ENCODE measurements at places on chromosomes 13 and 19.

DNA sequence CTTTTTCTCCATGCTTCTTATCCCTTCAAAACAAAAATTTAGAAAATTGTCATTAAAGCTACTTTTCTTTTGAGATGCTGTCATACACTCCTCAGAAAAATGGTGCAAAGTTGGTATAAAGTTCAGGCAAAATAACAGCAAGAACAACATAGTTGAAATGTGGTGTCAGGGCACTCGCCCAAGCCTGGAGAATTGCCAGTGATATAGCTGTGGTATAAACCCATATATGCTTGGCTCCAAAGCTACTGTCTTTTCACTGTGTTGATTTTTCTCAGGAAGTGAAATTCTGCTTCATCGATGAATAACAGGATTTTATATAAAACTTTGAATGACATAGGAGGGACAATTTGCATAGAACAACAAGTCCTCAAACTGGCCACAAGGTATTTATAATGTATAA, 2532.9 kb downstream of the PCDH9 start:
- DNase-seq, result no peak

- DNase-seq, result no peak
Observed at GRCh38 chr13:111948811-111949210, 118.1 kb upstream of the SOX1 start.

DNA sequence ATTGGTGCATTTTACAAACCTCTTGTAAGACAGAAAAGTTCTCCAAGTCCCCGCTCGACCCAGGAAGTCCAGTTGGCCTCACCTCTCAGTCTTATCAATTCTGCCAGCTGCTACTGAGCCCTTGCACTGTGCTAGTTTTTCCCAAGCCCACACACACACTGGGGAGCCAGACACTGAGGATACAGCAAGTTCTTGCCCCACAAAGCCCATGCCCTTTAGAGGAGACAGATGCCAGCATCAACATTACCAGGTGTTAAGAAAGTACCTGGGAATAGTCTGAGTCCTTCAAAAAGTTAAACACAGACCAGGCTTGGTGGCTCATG, 175.0 kb downstream of the PTPRS start:
- no peak for DNase-seq

DNA sequence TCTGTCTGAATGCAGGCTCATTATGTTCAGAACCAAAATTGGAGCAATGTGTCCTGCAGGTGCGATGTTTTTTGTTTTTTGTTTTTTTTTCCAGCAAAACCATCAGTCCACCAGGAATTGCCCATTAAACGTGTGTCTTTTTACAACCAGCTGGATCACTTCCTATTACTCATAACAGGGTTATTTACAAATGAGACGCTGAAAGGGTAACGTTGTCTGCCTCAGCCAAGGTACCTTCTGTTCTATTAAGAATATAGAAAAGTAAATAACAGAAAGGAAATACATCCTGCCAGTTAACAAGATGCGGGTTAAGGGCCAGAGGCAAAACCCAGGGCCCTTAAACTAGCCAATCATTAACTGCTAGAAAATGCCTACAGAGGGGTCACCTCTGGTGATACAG, 590.4 kb downstream of the TBC1D4 start:
- DNase-seq, result no peak

GRCh38 chr13:94599877-94600276, 1.8 kb upstream of the GPR180 start:
- no peak for DNase-seq

DNA sequence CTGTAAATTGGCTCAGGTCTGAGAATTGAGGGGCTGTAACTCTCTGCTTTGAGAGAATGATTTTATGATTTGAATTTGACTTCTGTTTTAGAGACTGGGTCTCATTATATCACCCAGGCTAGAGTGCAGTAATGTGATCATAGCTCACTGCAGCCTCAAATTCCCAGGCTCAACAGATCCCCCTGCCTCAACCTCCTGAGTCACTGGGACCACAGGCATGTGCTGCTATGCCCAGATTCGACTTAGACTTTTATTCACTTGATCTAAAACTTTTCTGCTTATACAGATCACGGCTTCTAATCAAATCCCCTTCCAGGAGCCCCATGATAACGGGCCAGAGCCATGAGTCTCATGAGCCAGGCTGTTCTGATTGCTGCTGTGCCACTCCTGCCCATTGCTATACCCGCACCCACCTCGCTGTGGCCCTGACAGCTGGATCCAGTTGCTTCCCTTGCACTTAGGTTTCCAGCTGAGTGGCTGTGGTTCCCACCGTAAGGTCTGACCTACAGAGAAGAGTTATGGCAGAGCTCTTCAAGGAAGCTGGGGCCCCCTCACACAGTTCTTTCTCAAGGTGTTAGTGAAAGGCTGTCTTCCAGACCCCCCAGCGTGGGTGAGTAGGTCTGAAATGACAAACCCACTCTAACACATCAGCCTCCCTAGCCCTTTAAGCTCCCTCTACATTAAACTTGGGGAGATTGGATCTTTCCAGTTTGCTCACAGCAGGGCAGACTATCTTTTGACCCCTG, 251.2 kb upstream of the SGCG start:
- DNase-seq, result no peak

DNA sequence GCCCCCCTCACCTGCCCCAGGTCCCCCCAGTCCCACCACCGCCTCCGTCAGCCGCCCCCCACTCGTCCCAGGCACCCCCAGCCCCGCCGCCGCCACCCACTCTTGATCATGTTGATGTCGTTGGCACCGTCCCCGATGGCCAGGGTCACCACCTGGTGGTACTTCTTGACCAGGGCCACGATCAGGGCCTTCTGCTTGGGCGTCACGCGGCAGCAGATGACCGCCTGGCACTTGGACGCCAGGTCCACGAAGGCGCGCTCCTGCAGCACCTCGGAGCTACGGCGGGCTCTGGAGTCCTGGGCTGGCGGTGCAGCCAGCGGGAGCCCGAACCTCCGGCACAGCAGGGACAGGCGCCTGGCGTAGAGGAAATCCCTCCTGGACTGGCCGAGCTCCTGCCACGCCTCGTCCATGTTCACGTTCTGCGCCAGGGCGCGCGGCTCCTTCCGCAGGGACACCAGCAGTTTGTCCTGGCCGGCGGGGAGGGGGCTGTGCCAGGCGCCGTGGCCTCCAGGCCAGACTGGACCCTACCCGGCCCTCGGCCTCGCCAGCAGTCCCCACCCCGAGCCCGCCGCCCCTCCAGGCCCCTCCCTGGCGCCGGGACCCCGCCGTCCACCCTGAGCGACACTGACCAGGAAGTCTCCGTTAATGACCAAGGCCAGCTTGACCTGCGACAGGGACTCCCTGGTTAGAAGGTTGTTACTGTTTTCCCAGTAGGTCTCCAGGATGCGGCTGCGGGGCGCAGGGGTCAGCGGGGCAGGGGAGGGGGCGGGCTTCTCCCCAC, 22.6 kb downstream of the ATP8B3 start:
- no peak for DNase-seq

- DNase-seq, result peak; percentile 32
Observed at GRCh38 chr19:29952646-29953045, 10.6 kb downstream of the URI1 start.

GRCh38 chr13:28373810-28374209, 121.1 kb downstream of the FLT1 start:
- peak; percentile 86 for DNase-seq

DNA sequence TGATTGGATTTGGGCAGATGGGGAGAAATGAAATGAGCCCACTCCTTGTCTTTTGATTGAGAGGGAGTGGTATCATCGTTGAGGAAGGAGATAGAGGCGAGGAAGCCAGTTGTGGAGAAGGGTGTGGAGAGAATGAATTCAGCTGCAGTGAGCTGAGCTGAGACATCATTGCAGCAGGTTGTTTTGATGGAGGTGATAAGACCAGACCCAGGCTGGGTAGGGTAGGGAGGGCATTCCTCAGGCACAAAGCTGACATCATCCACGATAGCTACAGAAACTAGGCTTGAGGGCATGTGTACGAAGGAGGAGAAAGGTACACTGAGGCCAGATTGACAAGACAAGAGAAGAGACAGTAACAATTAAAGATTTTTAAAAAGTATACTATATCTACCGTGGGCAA, 1500.9 kb upstream of the SLC10A2 start:
- DNase-seq, result no peak

- DNase-seq, result no peak
Observed at GRCh38 chr19:41776700-41777099, 19.7 kb upstream of the CEACAM3 start.

DNA sequence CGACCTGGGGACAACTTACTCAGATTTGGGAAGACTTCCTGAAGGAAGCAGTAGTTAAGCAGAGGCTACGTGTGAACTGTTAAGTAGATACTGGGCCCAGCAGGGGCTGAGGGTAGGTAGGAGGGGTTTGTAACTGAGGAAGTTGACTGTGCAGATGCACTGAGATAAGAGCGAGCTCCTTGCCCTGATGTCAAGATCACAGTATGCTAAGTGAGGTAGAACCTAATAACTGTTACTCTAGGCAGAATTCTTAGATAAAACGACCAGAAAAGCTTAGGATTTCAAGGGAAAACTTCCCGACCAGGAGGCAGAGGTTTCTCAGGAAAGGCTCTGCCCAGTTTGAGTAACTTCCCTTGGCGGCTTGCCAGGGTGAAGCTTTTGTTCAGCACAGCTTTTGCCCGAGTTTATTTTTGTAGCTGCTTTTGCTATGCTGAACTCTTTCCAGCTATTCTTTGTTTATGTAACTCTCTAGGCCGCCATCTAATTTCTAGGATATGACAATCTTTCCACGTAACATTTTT, 632.1 kb downstream of the DIAPH3 start:
- peak; percentile 37 for DNase-seq

GRCh38 chr13:110535526-110535925, 26.0 kb downstream of the RAB20 start:
- no peak for DNase-seq

- DNase-seq, result no peak
Observed at GRCh38 chr13:26021516-26021915, 30.3 kb downstream of the SHISA2 start.

DNA sequence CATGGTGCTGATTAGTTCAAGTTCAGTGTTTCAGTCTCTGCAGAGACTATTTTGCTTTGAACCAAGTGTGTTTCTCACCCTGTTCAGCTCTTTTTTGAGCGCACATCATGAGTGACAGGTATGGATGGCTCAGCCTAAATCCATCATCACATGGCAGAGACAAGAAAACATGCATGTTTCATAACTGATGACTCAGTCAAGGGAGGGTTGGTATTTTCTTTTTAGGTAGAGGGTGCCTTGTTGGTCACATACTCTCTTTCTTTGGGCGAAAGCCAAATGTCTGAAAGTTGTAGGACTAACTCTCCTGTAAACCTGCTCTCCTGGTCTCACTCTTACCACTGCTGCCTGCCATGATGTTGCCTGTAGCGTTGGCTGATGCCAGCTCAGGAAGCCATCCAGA, 48.1 kb upstream of the RAP2A start:
- DNase-seq, result peak; percentile 39

GRCh38 chr13:65724226-65724625, 1505.9 kb downstream of the PCDH9 start:
- DNase-seq, result no peak
